Stimulated activated CD8-positive, alpha-beta memory T cell treated with anti-CD3 and anti-CD28 coated beads, Interleukin-15, amount 100 ng/mL, for 48 hours (primary cell): ENCODE measurements at places on chromosomes 2 and 18.

DNA sequence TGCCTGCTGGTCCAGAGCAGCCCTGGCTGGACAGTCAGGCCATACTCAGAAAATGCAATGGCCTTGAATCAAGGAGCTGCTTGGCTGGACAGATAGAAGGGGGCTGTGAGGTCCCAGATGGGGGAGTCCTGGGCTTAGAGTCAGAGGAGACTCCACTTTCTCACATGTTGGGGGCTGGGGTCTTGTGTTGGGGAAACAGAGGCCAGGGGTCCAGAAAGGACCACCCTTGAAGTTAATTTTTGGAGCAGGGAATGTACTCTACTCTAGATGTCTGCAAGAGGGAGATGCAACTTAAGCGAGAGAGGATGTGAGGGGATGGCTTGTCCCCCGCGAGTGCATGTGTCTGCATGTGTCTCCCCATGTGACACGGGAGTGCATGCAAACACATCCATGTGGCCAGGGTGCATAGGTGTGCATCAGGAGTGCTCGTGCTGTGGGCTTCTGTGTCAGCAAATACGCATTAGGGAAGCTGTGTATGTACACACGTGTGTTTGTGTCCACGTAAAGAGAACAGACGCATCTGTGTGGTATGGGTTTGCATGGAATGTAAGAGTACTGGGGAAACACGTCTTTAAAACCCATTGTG lies 303.2 kb downstream of the MYCN start:
- no peak for DNase-seq

GRCh38 chr2:8306530-8307351 lies 375.1 kb upstream of the ID2 start:
- DNase-seq: no peak

GRCh38 chr18:47831351-47831750 lies 99.1 kb downstream of the SMAD2 start:
- no peak for DNase-seq

- no peak for DNase-seq
Measured at GRCh38 chr2:235806986-235807750, 313.3 kb downstream of the AGAP1 start.

GRCh38 chr2:64784168-64785061 lies 130.7 kb upstream of the SERTAD2 start:
- DNase-seq: no peak

DNA sequence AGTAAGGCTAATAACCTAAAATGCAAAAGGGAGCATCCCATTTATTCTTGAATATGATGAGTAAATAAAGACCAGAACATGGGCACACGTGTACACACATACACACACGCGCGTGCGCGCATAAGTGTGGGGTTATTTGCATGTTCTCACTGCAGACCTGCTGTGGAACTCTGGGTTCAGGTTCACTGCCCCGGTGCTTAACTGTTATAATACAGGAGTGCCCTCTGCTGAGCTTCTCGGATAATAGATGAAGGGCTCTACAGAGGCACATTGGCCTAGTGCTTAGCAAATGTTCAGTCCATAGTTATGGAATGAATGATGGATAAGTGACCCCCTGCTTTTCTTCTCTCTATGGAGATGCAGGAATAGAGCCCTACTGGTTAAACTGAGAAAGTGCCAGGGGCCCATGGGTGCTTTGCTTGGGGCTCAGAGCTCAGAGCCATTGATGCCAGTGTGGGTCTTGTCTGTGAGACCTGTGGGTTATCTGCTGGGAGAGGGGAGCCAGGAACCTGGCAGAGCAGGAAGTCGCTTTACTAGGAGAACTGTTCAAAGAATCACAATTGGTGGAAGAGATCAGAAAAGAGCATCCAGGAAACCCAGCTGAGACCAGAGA lies 3.6 kb upstream of the ARL4C start:
- no peak for DNase-seq

DNA sequence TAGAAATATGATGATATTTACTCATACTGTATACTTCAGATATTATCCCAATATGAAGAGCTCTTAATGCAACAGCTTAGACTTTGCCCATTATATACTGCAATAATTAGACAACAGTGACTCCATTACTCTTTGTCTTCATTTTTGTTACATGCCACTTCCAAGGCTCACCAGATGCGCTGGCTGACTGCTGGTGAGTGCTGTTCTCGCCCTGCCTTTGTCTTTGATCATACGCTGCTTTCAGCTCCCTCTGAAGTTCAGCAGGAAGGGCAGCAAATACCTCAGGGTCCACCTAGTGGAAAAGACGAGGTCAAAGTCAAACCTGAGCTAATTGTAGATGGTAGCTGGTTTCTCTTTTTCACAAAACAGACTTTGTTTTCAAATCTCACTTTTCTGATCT lies 66.3 kb downstream of the EIF5B start:
- DNase-seq: no peak

- DNase-seq: no peak
Measured at GRCh38 chr18:67135981-67136380, 380.5 kb downstream of the DSEL start.

DNA sequence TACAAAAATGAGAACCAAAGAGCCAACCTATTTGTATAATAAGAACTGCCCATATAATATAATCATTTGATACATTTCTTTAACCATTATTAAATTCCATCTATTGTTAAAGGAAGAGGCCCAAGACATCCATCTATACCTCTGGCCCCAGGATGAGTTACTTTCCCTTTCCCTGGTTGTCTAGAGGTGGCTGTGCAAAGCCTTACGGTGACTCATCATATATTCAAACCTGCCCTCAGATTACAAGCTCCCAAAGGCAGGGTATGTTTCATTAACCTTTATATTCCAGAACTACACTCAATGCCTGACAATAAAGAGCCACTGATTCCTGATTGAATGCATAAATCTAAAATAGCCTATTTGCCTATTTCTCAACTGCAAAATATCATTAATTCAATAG lies 105.8 kb upstream of the PID1 start:
- DNase-seq: no peak
